ENCODE measurements at places on chromosomes 11 and 22.
A peak's percentile ranks its signal among the peaks of the same experiment; 100 is the strongest.

- no peak for DNase-seq
Observed at GRCh38 chr11:69695581-69695980, 8.2 kb downstream of the FGF19 start.

- DNase-seq = no peak
Observed at GRCh38 chr22:21920341-21921183, 32.1 kb downstream of the PPM1F start.

DNA sequence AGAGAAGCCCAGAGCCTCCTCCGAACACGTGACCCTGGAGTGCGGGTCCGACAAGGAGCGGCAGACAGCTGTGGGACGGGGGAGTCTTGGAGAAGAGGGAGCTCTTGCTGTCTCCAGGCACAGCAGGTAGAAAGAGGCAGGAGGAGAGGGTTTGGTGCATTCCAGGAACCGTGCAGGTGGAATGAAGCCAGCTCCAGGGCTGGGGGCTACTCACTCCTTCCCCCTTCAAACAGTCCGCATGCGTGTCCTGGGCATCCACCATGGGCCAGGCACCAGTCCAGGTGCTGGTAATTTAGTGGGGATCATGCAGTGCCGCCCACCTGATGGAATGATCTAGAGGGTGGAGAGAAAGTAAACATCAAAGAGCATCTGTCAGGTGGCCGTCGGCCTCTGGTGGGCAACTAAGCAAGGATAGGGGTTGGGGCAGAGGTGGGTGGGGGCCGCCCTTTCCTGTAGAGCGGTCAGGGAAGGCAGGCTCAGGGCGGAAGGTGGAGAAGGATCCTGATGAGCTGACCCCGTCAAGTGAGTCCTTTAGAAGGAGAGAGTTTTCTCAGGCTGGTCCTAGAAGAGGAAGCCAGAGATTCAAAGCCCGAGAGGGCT, 850.0 kb downstream of the TBC1D22A start:
- no peak for DNase-seq

GRCh38 chr22:46067159-46068111, 82.9 kb upstream of the PPARA start:
- no peak for DNase-seq

DNA sequence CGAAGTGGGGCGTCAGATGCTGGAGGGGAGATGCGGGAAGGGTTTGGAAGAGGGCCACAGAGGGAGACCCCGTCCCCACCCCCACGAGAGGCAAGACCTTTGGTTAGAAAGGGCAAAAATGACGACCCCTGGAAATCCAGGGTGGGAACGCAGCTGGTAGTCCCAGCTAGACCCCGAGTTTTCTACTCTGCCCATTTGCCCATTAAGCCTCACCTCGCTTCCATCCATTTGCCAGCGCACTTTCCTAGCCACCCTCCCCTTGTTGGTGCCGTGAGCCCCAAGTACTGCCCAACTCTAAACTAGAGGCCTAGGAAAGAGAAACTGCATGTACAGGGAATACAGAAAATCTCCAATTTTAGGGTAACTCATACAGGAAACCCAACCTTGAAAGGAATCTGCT, 370 bp downstream of the DDX25 start:
- no peak for DNase-seq

DNA sequence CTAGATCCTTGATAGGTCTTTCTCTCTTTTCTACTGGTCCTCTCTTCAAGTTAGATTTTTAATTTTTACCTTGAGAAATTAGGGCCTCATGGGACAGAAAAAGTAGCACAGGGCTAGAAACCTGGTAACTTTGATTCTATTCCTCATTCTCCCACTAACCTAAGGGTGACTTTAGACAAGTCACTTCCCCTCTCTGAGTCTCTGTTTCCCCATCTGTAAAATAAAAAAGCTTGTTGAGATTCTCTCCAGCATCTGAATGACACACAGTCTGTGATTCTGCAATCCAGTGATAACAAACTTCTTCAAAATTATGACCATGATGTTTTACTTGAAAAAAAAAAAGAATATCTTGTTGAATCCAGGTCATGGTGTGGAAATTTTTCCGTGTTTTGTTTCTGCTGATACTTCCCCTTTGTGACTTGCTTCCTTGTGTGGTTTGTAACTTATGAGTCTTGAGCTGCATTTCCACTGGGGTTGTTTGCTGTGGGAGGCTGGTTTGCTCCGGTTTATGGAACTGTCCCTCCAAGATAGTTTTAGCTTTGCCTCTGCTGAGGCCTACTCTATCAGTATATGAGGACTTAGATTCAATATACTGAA, 9.8 kb upstream of the MPEG1 start:
- DNase-seq = no peak

DNA sequence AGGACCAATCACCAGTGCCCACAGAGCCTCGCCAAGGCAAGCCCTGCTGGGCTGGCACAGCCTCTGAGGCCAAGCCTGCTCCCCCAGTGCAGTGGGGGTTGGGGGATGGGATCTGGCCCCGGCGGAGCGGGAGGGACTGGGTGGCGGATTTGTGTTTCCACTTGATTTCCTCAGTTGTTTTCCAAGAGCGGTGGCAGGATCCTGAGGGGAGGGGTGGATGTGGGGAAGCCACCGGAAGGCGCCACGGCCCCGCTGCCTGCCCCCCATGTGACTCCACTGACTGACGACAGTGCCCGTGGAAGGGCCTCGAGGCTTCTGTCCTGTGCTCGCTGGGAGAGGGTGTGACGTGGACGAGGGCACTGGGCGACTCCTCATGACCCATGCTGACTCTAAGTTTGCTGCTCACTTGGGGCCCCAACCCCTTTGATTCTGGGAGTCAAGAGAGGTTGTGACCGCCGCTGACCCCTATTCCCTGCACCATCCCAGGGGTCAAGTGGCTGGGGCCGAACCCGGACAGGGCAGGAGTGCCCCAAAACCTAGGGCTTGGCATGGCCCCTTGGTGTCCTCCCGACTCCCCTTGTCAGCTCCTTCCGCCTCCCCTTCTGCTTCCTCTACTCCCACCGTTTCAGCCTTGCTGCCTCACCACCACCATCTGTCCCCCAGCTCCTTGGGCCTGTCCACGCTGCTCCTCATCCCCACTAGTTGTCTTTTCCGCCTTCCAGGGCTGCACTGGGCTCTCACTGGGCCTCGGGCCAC, 23.5 kb upstream of the PICK1 start:
- DNase-seq = no peak

GRCh38 chr11:9688716-9689511, 25.0 kb downstream of the SWAP70 start:
- no peak for DNase-seq

DNA sequence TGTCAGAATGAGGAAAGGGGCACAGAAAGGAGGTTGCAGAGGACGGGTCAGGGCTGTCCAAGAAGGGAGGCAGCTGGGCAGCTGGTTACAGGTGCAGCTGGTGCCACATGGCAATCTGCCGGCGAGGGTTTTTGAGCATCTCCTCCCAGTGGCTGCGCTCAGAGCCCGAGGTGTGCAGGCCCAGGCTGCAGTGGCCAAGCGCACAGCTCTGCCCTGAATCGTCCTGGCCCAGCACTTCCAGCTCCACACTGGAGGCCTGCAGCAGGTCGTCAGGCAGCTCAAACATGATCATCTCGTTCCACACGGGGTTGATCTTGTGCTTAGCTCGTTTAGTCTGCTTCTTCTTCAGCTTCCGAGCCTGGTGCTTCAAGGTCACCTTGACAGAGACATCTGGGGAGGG, 42.2 kb downstream of the SYT13 start:
- DNase-seq = no peak

DNA sequence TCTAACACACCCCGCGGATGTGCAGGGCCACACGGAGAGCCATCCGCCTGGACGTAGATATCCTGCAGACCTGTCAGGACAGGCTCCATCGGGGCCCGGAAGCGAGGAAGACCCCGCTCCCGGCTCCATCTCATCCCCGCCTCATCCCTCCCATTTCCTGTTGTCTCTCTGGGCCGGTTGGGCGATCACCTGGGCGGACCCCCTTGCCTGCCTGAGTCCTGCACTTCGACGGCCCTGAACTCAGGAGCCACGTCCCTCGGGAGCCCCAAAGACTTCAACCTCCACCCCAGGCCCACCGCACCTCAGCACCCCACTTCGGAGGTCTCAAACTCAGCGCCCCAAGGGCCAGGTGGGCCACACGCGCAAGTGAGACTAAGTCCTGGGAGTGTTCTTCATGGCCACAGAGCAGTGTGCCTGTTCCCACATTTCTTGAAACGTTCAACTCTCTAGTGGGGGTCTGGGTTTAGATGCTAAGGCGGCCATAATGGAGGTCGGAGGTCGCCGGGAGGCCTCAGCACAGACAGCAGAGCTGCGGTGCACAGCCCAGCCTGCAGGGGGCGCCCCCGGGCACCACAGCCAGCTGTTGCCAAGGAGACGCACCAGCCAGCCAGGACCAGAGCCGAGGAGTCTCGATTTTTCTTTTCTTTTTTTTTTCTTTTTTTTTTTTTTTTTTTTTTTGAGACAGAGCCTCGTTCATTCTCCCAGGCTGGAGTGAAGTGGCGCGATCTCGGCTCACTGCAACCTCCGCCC, 26.0 kb upstream of the FADD start:
- DNase-seq = no peak

GRCh38 chr22:42688241-42689211, 32.1 kb downstream of the A4GALT start:
- peak; percentile 85 for DNase-seq

GRCh38 chr11:12554122-12554521, 120.1 kb upstream of the TEAD1 start:
- no peak for DNase-seq

DNA sequence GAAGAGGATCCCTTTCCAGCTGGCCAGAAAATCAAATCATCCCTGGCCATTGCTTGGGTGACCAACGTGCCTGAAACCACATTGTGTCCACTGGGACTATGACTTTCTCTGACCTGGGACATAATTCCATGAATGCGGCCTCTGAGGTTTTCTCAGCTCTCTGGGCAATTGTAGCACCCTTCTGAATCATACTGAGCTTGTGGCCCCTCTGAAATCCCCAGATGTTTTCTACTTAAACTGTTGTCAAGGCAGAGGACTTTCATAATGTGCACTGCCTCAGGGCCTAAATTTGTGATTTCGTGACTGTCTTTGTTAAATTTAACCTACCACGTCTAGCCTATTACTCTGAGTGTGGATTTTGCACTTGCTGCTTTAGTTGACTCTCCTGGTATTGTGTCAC, 321.1 kb upstream of the PLET1 start:
- no peak for DNase-seq

DNA sequence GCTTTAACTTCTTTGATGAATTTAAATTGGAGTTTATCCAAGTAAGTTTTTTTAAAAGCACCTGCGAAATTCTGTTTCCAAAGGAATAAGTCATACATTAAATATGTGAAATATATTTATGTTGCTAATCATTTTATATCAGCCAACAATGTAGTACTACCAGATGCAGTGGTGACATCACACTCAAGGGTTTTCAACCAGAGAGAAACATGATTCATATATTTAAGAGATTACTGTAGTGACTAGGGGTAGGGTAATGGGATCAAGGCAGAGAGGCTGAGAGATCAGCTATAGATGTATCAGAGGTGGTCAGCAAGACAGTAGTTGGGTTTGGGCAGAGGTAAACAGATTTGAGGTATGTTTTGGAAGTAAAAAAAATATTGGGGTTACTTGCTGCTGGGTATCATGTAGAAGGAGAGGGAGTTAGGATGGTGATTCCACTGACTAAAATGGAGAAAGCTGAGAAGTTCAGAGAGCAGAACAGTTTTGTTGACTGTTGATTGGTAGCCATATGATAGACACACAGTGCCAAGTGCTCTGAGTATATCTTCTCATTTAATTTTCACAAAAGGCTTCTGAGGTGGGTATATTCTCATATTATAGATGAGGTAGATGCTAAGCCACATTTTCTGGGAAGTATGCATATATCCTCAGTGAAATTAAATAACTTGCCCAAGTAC, 39.4 kb downstream of the CEP57 start:
- DNase-seq = no peak

DNA sequence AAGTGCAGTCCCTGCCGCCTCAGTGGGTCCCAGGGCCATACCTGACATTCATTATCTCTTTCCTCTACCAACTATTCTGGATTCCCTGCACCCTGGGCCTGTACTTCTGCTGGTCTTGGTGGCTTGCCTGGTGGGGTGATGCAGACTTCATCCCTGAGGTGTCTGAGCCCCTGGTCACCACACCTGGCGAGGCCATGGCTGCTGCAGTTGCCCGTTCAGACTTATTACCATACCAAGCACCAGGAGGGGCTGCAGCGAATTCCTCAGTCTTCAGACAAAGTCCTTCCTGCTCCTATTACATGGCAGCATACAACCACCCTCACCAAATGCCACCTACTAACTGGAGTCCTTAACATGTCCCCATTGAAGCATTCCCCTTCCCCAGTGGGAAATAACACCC, 73.0 kb upstream of the SLC22A12 start:
- no peak for DNase-seq

GRCh38 chr22:44701187-44701790, 715 bp upstream of the PRR5 start:
- DNase-seq = no peak

- DNase-seq = no peak
Observed at GRCh38 chr11:76742902-76743301, 40.3 kb upstream of the TSKU start.

DNA sequence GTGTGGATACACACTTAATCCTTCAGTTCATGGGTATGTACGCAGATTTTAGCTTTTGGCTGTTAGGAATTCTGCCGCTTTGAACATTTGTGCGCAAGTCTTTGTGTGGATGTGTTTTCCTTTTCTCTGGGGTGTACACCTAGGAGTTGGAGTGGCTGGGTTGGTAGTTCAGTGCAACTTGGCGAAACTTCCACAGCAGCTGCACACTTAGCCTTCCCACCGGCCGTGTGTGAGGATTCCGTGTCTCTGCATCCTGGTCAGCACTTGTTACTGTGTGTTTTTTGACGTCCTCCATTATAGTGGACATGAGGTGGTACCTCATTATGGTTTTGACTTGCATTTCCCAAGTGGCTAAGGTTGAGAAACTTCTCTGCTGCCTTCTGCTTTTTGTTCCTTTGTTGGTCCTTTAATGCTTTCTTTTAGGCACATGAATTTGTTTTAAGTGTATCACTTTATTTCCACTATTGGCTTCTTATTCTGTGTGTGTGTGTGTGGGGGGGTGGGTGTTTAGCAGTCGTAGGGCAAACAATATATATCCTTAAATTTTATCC, 72.1 kb upstream of the SLC25A18 start:
- no peak for DNase-seq

- no peak for DNase-seq
Observed at GRCh38 chr11:70610566-70611565, 212.5 kb downstream of the CTTN start.

- DNase-seq = no peak
Observed at GRCh38 chr11:37277896-37278465, 679.9 kb upstream of the RAG2 start.

GRCh38 chr11:76172583-76172982, 33.7 kb downstream of the WNT11 start:
- no peak for DNase-seq

GRCh38 chr11:37504060-37504611, 906.1 kb upstream of the RAG2 start:
- no peak for DNase-seq

- peak; percentile 57 for DNase-seq
Observed at GRCh38 chr11:126186708-126187529, 24.5 kb downstream of the RPUSD4 start.

GRCh38 chr11:62933750-62934495, 12.8 kb upstream of the CHRM1 start:
- no peak for DNase-seq
